ENCODE measurements at places on chromosomes 2 and 18.

GRCh38 chr2:109439986-109440385 lies 173.8 kb downstream of the SEPTIN10 start:
- no peak for DNase-seq

DNA sequence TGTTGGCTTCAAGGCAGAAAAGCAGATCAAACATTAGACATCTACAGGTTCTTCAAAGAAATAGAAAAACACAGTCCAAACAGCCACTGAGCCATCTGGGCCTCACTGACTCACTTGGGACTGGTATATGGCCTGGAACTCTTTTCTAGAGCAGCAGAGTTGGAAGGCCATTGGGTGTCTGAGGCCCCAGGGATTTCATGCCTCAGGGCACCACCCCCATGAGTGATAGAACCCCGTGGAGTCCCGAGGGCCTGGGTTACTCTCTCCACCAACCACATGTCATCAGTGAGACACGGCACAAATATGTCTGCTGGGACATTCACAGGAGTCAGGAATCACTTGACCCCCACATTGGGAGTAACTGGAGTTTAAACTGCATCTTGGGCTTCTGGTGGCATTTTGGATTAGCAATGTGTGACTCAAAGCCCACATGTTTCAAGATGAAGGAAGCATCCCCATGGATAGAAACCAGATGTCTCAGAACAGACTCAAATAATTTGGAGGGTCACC lies 44.0 kb downstream of the CAPN13 start:
- no peak for DNase-seq

DNA sequence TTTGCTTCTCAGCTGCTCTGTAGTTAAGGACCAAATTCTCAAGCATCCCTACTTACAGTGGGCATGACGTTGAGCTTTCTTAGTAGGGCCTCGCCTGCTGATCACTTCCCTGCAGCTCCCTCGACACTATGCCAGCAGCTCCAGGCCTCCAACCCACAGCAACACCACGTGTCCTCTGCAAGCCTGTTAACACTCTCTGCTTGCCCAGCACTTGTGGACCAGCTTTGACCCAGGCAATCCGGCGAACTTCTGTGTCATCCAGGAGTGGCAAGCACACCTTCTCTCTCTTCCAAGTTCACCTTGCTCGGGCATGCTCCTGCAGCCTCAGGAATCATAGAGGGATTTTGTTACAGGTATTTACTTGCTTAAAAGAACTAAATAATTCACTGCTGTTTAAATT lies 138.6 kb upstream of the FHL2 start:
- DNase-seq: no peak

GRCh38 chr2:175730050-175730449 lies 272.0 kb downstream of the LNPK start:
- DNase-seq: no peak

GRCh38 chr2:96806468-96807126 lies 9.5 kb upstream of the CNNM3 start:
- DNase-seq: no peak

DNA sequence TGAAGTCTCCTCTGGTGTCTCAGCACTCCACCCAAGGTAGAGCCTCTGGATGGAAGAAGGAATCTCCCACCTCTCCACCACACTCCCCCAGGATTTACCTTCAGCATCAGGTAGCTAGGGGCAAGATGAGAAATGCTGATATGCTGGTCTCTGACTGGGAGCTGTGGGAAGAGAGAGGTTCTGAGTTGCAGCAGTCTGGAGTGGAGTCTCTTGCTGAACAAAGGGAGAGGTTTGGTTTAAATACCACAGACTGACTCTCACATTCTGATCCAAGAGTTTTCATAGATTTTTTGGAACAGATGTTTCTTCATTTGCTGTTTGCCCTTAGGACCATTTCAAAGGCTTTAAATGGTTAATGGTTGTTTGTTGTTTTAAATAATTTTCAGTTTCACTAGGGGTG lies 1.1 kb upstream of the CFLAR start:
- no peak for DNase-seq

DNA sequence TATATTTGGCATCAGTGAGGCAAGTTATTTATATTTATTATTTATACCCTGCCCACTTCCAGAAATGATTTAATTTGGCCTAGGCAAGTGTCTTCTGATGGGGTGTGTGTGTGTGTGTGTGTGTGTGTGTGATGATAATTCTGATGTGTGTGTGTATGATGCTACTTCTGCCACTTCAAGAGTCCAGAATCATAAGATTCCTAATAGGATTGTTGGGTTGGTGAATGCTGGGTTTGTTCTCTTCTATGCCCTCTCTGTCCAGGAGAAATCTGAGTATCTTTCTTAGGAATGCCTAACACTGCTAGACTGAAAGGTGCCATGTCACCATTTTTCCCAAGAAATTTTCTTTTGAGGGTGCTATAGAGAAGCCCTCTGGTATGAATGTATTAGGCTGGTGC lies 122.5 kb downstream of the SPTBN1 start:
- DNase-seq: no peak

DNA sequence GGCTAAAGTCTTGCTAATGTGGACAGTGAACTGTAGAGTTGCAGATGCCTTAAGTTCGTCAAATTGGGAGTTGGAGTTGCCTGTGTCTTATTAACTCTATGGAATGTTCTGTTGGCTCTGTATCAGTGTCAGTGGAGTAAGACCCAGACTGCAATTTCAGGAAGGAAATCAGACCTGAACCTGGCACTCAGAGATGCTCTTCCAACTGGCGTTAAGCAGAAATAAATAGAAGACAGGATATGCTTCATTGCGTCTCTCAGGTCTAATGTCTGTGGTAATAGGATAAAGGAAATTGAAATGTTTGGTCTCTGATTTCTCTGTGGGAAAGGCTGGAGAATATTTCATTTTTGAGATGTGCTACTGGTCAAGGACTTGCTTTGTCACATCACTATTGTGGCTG lies 846.7 kb upstream of the ID2 start:
- DNase-seq: no peak

DNA sequence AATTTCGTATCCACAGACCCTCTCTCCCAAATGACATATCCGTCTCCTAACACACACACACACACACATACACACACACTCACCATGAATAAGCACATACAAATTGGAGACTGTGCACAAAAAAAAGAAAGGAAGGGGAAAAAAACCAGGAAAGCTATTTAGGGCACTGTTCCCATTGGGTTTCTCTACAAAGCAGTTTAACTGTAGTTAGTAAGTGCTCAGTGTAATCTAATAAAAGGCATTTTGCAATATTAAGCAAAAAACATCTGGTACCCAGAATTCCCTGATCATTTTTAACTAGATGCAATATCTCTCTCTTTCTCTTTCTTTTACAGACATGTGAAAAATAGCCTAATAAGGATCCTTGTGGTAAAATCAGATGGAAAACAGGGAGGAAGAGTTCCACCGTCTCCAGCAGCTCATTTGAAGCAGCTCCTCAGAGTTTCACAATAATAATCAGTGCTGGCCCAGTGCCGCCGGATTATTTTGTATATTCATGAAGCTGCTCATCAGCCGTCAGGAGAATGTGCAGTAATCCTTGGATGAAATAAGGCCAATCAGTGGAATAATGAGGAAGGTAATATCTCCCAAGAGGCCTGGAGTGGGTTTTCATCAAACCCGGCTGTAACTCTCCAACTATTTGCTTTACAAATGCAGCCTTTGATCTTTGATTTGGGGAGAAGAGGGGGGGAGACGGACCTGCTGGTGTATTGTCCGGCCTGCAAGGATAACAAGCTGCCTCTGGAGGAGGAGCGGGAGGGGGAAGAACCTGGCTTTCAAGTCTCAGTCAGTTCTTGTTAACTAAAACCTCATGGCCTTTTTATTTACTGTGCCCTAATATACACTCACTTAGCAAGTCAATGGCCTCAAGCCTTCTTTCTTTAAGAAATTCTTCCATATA lies 227.6 kb upstream of the SMIM21 start:
- no peak for DNase-seq

DNA sequence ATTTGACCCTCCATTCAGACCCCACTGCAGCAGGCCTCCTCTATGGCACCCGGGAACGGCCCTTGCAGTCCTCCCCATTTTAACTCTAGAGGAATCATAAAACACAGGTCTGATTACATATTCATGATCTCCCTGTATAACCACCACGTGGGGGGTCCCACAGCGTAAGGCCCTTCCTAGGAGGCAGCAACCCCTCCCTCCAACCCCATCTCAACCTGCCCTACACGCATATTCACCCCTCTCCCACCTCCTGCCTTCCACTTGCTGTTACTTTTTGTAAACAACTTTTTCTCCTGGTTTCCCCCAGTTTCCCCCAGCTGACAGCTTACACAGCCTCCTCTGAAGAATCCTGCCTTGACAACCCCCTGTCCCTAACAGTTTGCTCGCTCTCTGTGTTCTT lies 85.1 kb upstream of the FOXI3 start:
- DNase-seq: no peak

- no peak for DNase-seq
These were observed 32.3 kb downstream of the ZCCHC2 start for GRCh38 chr18:62555135-62555534.

DNA sequence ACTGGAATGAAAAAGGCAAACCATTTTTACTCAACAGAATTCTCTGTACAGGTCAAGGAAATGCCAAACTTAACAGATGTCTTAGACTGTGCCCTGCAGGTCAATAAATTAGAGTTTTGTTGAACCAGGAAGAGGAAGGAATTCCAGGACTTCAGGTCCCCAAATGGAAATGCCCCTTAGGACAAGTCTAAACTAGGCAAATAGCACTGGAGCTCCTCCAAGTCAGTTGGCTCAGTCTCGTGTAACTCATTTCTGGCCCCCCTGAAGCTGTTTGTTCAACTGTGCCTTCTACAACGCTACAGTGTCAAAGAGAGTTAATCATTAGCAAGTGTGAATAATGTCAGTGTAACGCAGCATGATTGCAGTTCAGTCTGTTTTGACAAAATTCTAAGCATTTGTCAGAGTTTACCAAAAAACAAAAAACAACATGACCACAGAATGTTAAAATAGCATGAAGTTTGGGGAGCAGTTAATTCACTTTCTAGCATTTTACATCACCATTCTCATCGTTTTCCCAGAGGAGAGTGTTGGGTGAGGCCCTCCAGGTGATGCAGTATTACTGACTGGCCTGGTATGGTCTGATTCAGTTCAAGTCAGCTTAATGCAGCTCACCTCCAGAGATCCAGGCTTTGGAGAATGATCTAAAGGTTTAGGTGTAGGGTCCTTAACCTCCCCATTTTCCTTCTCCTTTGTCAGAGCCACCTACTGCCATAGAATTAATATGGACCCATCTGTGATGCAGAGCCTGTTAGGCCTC lies 108.1 kb downstream of the AQP4 start:
- no peak for DNase-seq

- DNase-seq: no peak
These were observed 134.1 kb downstream of the COPS8 start for GRCh38 chr2:237219826-237220225.

DNA sequence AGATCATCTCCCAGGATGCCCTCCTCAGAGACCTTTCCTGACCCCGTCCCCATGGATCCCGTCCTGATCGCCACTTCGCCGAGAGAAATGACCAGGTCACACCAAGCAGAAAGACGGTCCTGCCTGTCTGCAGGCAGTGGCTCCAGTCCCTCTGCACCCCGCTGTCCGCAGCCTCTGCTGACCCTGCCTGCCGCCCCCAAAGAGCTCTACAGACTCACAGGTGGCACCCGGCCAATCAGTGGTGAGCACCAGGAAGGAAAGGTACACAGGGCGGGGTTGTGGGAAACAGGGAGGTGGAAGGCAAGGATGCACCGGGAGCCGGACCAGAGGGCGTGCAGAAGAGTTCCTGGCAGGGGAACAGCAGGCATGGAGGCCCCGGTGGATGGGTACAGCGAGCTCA lies 94.8 kb downstream of the NDUFA10 start:
- DNase-seq: no peak

Data from activated CD4-positive, alpha-beta T cell treated with anti-CD3 and anti-CD28 coated beads, Interleukin-2, amount 50 U/mL, for 24 hours (primary cell).